ENCODE measurements at places on chromosomes 4 and X.
A peak's percentile ranks its signal among the peaks of the same experiment; 100 is the strongest.

DNA sequence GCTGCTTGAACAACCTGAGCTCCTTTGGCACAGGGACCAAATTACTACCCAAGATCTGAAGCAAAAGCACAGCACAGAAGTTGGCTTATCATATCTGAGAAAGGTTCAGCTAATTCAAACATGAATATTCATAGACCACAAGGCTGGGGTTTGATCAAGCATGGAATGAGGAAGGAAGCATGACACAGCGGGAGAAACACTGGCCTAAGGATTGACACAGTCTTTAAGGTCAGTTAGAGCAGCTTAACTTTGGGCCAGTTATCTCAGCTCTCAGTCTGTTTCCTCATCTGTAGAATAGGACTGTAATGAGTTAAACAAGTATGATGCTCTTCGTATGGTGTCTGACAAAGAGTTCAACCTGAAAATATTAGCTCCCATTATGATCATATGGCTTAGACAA, 88.5 kb upstream of the CBR4 start:
- no peak for DNase-seq

GRCh38 chr4:7476820-7477219, 42.1 kb upstream of the PSAPL1 start:
- no peak for DNase-seq

DNA sequence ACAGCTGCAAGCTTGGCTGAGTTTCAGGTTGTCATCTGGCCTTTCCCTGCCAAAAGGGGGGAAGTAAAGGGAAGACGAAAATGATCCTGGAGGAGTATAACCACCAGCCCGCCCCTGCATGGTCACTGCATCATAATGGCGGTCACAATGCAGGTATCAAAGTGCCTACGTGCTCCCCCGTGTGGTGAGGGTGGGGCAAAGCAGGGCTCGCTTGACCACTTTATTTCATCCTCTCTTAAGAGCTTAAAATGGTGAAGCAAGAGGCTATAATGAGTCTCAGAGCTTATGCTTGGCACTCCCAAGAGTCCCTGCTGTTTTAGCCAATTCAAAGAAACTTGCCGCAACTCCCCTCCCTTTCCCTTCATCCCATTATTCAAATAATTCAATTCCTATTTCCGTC, 105.6 kb downstream of the APOOL start:
- DNase-seq: no peak

DNA sequence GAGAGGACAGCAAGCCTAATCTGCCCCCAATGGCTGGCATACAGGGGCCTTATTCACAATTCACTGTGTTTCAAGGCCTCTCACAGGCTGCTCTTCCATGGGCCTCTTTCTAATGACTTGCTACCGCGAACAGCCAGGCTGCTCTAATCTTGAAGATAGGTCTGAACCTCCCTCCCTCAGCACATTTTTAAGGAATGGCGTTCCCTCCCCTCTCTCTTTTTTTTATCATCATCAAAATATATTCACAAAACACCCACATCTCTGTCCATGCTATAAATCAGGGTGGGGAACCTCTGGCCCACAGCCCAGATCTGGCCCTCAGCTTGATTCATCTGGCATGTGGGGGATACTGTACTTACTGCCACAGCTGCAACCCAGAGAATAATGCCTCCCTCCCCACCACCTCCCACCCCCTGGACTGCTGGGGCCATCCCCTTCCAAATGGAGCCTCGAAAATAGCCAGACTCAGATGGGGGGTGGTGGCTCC, 76.2 kb upstream of the PLAC1 start:
- peak; percentile 89 for DNase-seq

GRCh38 chrX:124406294-124407014, 60.1 kb downstream of the SH2D1A start:
- peak; percentile 77 for DNase-seq

DNA sequence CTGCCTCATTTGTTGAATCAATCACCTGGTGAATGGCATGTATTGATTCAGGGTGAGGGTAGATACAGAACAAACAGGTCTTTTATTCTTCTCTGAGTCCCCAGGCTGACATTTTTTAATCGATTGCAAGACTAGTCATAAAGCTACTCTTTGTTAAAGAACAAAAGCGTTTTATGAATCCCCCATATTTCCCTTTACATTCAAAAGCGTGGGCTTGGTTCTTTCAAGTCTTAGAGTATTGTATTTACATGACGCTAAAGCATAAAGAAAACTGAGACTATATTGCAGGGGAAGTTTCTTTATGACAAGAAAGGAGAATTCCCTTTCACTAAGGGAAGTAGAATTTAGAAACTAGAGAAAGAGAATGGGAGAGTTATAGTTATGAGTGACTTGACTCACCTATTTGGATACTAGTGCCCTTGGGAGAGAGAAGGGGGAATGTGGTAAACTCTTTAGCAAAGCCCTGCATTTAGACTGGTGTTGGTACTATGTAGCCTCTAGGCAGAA, 69.3 kb upstream of the PDE5A start:
- no peak for DNase-seq

DNA sequence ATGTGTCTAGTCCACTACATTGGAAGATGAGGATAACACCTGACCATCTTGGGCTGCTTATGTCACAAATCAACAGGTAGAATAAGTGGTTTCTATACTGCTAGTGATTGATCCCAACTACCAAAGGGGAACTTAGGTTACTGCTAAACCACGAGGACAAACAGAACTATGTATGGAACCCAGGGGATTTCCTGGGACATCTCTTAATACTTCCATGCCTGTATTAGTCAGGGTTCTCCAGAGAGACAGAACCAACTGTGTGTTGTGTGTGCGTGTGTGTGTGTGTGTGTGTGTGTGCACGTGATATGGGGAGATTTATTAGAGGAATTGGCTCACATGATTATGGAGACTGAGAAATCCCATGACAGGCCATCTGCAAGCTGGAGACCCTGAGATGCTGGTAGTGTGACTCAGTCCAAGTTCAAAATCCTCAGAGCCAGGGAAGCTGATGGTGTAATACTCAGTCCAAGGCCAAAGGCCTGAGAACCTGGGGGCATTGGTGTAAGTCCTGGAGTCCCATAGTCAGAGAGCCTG, 16.2 kb upstream of the AFF1 start:
- no peak for DNase-seq

DNA sequence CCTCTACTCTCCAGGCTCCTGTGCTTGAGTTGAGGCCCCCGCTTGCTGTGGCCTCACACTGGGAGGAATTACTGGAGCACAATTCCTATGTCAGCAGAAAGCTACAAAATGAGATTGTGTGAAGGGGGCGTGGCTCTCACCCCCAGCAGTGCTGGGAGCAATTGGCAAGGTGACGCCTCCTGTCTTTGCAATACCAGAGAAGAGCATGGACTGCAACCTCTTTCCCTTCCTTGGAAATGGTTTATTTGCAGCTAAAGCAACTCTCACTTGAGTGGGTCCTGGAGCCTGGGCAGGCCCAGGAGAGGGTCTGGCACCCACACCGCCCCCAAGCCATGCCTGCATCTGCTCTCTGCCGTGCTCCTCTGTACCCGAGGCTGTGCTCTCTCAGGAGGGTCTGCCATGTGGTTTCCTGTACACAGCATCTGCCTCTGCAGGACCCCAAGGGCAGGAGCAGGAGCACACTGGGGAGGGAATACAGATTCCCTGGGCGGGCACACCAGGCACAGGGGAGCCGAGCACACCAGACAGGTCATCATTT, 32.9 kb upstream of the HGFAC start:
- no peak for DNase-seq

DNA sequence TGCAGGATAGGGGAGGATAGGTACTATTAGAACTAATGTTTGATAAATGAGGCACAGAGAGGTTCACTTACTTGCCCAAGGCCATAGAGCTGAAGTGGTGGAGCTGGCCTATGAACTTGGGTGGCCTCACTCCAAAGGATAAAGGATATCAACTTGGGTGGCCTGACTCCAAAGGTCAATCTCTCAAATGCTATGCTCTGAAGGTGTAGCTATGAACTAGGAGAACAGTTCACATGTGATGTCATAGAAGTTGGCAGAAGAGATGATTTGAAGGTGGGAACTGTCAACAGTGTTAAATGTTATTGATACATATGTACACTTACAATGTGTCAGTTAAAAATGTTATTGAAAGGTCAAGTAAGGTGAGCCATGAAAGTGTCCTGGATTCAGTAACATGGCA, 6.2 kb upstream of the CHST7 start:
- no peak for DNase-seq

DNA sequence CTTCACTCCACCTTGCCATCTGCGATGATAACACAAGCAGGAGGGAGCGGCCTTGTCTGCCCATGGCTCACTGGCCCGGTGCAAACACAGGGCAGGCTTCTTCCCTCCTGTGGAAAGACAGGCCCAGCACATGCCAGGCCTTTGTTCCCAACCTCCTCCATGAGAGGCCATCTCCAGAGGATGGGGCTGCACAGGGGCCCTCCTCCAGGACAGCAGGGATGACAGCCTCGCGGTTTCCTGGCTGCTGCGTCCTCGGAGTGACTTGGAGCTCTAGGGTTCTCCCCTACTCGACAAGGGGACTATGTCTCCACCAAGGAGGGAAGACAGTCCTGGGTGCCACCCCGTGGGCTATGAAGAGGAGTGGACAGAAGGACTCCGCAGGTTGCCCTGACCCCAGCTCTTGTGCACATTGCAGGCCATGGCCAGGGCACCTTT, 21.8 kb downstream of the RNF212 start:
- DNase-seq: no peak

- peak; percentile 57 for DNase-seq
These were observed 6.0 kb downstream of the PCDH7 start for GRCh38 chr4:30726090-30726675.

DNA sequence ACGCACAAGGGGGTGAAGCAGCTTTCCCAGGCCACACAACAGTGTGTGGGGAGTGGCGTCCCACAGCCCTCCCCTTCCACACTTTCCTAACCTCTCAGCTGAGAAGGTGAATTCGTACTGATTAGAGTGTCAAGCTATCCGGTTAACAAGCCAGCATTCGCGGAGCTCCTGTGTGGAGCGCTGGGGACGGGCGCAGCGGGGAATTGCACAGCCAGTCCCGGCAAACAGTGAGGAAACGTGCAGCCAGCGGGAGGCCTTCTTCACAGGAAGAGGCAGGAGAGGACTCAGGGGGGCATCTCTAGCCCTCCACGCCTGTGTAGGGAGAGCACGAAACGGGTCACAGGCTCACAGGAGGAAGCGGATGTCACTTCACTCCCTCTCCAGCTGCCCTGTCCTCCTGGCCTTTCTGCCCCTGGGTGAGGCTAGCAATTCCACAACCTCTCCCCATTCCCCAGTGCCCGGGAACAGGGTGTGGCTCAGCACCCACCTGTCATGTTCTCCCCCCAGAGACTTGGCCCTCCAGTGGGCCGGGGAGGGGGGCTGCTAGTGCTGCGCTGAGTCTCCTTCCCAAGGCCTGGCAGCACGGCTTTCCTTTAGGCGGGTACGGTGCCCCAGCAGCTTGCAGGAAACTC, 117.3 kb downstream of the CPZ start:
- no peak for DNase-seq

GRCh38 chrX:78661836-78662235, 2.7 kb upstream of the RTL3 start:
- DNase-seq: no peak

- DNase-seq: no peak
These were observed 15.1 kb upstream of the H2AZ1 start for GRCh38 chr4:99965173-99965572.

DNA sequence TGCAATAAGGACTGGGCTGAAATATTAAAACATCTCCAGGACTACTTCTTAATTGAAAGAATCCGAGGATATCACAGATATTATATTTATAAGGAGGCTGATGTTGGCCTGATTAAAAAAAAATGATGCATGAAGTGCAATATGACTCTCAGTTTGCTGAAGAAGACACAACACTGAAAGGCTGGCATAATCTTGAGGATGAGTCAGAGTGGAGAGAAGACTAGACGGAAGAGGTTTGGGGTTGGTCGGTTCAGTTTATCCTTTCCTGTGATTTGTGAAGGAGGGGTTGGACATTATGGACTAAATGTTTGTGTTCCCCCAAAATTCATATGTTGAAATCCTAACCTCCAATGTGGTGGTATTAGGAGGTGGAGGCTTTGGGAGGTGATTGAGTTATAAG, 170.3 kb downstream of the CORIN start:
- no peak for DNase-seq

DNA sequence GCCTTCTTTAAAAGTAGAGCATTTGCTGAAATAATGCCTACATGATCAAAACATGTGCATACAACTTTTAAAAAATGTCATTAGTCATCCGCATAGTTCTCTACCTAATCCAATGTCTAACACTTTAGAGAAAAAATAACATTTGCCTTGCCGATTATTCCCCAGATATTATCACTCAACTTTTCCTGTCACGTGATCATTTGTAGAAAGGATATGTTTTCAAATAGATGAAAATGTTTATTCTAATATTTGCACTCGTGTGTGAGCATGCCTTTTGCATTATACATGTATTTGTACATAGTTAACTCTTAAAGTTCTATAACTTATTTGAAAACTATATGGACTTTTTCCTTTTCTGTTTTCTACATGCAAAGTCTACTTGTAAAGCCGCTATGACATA, 533.0 kb upstream of the FMR1 start:
- DNase-seq: no peak

DNA sequence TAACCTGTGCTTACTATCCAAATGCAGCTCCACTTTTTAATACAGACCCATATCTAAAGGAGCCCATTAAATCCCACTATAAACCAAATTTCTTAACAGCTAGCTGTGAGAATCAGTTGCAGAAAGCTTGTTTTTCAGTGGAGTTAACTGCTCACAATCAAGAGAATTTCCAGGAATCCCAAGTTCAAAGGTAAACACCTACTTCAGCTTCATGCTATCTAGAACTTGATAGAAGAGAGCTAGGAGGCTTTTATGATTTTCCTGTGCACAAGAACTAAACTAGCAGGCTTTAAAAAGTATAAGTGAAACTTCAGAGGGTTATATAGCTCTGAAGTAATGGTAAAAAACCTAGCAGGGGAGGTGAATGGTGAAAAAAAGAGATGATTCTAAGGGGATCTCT, 96.2 kb upstream of the PABPC4L start:
- no peak for DNase-seq

DNA sequence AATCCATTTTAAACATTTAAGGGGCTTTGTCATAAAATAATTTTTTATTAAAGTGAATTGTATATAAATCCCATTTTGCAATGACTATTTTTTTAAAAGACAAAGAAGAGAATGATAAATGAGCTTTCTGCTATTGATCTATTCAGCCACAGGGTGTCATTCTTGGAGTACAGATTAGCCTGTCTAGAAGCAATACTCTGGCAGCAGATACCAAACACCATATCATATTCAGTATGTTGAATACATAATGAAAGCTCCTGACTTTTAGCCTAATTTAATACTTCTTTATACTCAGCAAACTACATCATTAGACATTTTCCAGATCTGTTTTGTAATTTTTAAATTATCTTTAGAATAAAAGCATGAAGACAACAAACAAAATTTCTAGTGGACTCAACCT, 496.3 kb downstream of the PDGFC start:
- DNase-seq: peak; percentile 56

DNA sequence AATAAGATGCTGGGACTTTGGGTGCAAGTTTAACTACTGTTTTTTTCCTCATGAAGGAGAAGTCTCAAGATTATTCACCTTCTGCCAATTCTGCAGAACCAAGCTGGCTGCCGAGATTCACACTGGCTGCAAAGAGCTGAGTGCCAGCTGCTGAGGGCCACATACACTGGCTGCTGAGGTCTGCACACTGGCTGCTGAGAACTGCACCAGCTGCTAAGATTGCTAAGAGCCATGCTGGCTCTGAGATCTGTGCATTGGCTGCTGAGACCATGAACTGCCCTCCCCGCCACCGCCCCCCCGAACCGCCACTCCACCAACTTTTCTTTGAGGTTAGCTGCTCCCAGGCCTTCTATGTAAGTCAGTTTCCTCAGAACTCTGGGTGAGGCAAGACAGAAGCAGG, 330.3 kb downstream of the CBLL2 start:
- no peak for DNase-seq

GRCh38 chr4:94354474-94354896, 11.8 kb upstream of the HPGDS start:
- peak; percentile 17 for DNase-seq

GRCh38 chr4:70992391-70992881, 1.0 kb upstream of the DCK start:
- DNase-seq: peak; percentile 7

Data from umbilical cord (tissue), 2 donors.